Lung (tissue), 17 donors: ENCODE measurements at places on chromosomes 1 and 21.
A peak's percentile ranks its signal among the peaks of the same experiment; 100 is the strongest.

DNA sequence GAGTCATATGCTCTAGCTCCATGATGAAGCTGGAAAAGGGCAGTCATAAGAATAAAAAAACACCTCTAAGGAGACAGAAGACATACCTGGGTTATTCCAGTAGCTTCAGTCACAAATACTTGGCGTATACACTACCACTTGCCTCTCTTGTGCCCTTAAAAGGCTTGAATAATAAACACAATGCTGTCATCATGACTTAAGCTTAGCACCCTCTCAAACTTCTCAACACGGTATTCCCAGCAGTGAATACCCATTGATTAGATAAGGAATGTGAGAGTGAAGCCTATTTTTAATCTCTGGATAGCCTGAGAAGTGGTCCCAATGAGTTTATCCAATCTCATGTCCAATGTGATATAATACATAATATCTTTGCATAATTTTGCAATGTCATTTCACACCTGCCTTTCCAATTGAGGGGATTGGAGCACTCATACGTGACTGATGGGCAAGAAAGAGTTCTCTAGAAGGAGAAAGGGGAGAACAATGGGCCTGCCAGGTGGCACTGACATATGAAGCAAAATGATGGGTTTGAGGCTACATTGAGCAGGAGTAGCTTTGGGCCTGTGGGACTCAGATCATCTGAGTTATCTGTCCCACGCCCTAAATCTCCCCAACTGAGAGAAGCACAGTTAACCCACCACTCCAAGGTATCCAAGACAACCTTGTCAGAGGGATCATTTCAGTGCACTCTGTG is 298.6 kb upstream of the DAB1 start:
- DNase-seq, result no peak

GRCh38 chr1:11373895-11374747 is 101.1 kb downstream of the UBIAD1 start:
- DNase-seq, result no peak

DNA sequence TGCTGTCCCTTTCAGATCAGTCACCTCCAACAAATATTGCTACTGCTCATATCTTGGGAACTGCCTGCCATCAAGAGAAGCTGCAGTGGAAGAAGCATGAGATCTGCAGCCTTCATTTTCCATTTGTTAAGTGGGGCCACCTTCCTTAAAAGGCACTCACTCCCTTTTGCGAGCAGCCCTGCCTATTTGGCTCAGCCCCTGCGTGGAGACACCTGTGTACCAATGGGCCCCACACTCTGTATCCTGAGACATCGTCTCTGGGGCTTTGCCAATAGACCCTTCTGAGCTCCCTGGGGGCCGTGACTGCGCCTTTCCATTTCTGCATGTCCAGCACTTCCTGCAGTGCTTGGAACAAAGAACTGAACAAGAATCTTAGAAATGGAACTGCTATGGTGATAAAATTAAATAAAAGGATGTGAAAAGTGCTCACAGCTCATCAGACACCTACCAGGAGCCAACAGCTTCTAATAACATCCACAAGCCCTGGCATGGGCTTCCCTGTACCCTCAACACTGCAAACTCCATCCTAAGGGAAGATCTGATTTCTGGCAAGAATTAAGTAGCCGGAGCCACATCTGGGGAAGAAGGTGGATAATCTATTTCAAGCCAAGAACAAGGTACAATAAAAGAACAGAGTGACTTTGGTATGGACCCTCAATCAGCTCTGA is 36.7 kb downstream of the PARP1 start:
- DNase-seq, result no peak

DNA sequence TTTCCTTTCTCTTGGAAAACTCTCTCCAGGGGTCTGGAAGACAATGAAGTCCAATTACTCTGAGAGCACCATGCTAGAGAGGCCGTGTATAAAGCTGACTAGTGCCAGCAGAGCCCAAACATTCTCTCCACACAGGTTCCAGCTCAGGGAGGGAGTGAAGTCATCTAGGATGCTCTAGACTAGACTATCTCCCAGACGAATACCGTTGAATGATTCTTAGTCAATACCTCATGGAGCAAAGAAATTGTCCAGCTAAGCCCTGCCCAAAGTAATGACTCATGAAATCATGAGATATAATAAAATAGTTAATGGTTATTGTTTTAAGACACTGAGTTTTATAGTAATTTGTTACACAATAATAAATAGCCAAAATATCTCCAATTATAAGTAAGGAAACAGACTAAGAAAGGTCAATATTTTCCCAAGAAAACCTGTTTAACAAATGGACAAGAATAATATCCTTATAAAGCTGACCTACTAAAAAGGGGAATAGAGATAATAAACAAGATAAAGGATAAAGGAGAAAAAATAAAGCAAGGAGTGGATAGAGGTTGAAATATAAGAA is 163.9 kb upstream of the LRRC7 start:
- no peak for DNase-seq

- DNase-seq, result no peak
Observed at GRCh38 chr1:7040969-7041695, 255.9 kb downstream of the CAMTA1 start.

DNA sequence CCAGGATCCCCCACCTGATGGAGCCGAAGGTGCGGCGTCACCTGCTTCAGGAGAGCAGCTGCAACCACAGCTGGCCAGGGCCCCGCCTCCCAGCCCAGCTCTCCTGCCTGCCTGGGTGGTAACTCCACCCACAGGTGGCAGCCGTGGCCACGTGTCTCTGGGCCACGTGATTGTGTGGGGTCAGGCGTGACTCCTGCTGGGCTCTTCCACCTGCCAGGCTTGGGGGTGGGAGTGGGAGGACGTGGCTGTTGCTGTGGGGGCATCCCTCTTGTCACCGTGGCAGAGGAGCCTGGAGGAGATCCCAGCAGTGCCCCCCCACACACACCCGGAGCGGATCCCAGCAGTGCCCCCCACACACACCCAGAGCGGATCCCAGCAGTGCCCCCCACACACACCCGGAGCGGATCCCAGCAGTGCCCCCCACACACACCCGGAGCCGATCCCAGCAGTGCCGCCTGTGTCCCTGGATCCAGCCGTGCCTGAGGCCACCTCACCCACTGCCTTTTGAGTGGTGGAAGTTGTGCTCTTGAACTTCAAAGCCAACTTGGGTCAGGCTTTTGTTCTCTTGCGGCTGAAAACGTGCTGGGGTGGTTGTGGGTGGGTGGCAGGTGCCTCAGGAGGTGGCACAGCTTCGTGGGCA is 32.2 kb downstream of the POFUT2 start:
- no peak for DNase-seq

DNA sequence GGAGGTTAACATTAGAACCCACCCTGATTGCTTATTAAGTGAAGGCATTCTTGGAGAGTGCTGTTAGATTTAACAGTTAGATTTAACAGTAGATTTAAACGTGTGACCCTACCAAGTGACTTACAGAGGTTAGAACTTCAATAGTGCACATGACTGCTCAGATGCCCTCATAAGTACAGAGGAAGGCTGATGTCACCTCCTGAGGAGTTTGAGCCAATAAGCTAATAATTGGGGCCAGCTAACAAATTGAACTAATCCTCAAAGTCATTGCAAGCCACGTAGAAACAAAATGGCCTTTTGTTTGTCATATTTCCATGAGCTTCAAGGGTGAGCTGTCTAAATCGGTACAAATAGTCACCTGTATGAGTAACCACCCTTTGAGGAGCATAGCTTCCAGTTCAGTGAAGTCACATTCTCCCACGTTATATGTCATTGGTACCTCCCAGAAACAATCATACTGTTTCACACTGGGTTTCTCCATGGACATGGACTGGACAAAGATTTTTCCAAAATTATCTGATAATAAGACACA is 11.7 kb downstream of the AVPR1B start:
- no peak for DNase-seq

- DNase-seq, result no peak
Observed at GRCh38 chr1:212466437-212466836, 33.7 kb downstream of the NENF start.

GRCh38 chr1:48741380-48741779 is 35.3 kb downstream of the BEND5 start:
- no peak for DNase-seq

DNA sequence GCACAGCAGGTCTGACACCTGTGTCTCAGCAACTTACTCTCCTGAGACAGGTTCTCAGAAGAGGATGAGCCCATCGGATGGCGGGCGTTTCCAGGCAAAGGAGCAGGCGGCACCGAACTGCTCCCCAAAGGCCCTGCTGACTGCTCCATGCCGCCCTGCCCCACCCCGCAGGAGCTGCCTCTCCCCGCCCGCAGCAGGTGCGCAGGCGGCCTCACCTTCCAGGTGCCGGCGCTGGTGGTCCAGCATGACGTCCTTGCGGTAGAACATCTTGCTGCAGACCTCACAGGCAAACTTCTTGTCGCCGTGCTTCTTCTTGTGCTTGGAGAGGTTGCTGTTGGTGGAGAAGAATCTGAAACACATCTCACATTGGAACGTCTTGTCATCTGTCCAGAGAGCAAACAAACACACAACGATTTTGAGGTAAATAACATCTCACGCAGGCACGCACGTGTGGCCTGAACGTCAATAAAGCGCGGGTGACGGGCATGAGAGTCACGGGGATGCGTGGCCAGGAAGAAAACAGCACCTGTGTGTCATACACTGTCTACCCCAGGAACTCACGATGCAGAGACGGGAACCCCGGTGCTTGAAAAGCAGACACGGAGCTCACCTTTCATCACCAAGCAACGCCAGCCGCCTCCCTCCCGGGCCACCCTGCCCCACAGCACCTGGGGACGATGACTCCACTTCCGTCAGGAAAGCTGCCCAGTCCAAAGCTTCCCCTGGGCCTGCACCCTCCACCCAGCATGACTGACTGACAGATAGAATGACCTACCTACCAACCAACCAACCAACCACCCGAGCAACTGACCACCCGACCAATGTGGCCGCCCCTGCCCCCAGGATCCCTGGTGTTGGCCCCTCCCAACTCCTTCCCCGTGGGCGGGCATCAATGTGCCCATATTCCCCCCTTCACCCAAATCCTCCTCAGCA is 50.9 kb downstream of the PRDM15 start:
- peak; percentile 5 for DNase-seq
